Activated CD4-positive, alpha-beta T cell treated with anti-CD3 and anti-CD28 coated beads, Interleukin-2, amount 50 U/mL, for 24 hours (primary cell): ENCODE measurements at places on chromosomes 2 and 18.

GRCh38 chr2:120400551-120400950 lies 54.6 kb downstream of the INHBB start:
- no peak for DNase-seq

GRCh38 chr18:44695503-44695902 lies 14.8 kb downstream of the SETBP1 start:
- no peak for DNase-seq

DNA sequence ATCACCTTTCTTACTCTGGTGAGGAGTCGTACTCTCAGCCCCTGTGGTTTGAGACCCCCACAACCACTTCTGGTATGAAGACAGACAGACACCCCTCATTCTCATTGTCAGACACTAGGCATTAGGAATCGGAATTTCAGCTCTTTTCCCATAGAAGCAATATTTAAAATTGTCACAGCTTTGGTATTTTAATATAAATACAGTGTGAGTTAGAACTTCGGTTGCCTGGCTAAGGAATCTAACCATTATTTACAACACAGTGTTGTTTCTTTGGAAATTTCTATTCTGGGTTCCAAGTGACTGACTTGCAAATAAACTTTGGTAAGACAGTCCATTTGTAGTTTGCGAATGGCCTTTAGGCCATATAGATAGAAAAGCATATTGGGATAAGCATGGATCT lies 318.1 kb downstream of the PARD3B start:
- no peak for DNase-seq

- DNase-seq = no peak
These were observed 279.7 kb downstream of the NRXN1 start for GRCh38 chr2:50752237-50752636.

DNA sequence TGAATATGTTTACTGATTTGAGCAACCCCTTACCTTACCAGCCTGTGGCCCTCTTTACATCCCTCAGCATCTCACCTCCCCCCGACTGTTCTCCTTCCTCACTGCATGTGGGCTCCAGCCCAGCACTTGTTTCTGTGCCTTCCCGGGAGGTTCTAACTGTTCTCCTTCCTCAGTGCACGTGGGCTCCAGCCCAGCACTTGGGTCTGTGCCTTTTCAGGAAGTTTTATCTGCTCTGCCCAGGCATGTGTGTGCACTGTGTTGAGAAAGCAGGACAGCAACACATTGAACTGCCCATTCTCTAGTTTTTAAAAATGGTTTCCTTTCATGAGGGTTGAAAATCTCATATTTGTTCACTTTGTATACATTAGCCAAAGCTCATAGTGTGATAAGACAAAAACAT lies 158.4 kb downstream of the ATP9B start:
- DNase-seq = no peak

- DNase-seq = no peak
These were observed 26.0 kb downstream of the SATB2 start for GRCh38 chr2:199431746-199432213.

- no peak for DNase-seq
These were observed 434.2 kb upstream of the SLC8A1 start for GRCh38 chr2:40886100-40886499.

GRCh38 chr18:75937306-75937705 lies 509.8 kb upstream of the SMIM21 start:
- DNase-seq = no peak

- DNase-seq = no peak
These were observed 98.1 kb upstream of the HS6ST1 start for GRCh38 chr2:128416806-128417205.

GRCh38 chr2:185202945-185203528 lies 535.6 kb upstream of the FSIP2 start:
- DNase-seq = no peak
